ENCODE measurements at places on chromosomes 13 and 19.

DNA sequence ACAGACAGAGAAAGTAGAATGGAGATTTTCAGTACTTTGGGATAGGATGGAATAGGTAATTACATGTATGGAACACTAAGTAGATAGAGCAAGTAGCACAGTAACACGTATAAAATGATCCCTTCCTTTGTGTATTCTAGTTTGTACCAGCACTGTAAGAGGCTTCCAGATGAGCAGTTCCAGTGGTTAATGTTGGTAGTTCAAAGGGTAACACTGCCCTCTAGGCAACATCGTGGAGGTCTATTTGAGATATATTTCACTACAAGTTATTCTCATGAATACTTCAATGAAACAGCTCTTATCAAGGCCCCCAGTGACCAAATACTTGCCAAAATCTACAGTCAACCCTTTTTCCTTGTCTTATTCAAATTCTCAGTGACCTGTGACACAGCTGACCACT is 13.5 kb upstream of the ZNF563 start:
- DNase-seq, result peak; percentile 30

- no peak for DNase-seq
Measured at GRCh38 chr19:7250951-7251350, 43.3 kb downstream of the INSR start.

DNA sequence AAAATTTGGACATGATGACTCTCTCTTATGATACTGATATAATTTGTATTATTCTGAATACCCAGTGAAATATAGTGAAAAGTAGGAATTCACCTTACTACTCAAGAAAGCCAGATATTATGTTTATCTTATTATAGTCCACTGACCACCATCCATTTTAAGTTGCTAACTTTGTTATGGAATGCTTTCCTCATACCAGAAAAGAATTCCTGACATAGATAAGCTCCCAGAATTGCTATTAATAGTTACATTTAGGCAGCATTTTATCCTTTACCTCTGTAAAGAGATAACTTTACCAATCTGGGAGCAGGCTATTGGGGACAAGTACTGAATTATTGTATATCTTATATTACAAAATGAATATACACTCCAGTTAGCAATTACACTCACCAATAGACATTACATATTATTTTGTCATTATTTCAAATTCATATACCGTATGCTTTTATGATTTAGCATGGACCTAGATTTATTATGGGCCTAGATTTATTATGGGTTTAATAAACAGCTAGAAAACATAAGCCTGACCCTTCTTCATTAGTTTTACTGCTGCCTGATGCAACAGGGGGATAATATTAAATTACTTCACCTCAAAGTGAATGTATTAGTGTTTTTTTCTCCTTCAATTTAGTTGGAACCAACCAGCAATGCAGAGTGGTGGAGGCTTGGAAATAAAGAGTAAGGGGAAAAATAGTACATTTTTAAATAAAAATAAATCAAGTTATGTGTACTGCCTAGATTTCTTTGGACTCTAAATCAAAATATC is 1886.1 kb downstream of the PCDH9 start:
- DNase-seq, result no peak

- no peak for DNase-seq
Measured at GRCh38 chr19:373391-374182, 29.0 kb upstream of the MIER2 start.
